ENCODE measurements at places on chromosomes 4 and X. TPM values are rescaled to one million over a fixed set of nuclear protein-coding genes. Genes with fewer than 3 reads are reported as not detected.

ANXA10 gene
- not detected for total RNA-seq

ZNF141 gene
- total RNA-seq = 22.9 TPM

APEX2 gene
- total RNA-seq = 8.0 TPM

PRDM8 gene
- 5.8 TPM for total RNA-seq

TCP11X2 gene
- not detected for total RNA-seq

ARSD gene
- total RNA-seq = 35.2 TPM

CLCN4 gene
- 2.6 TPM for total RNA-seq

GPC3 gene
- total RNA-seq = 61.8 TPM

MAGIX gene
- total RNA-seq = 3.0 TPM

HMGN5 gene
- 5.5 TPM for total RNA-seq

F11 gene
- not detected for total RNA-seq

RASSF6 gene
- not detected for total RNA-seq

SLC2A9 gene
- total RNA-seq = 15.8 TPM

MAP7D2 gene
- 0.44 TPM for total RNA-seq

CWH43 gene
- not detected for total RNA-seq

FGA gene
- total RNA-seq = not detected

SPIN4 gene
- 3.3 TPM for total RNA-seq

OTUD6A gene
- not detected for total RNA-seq

NUDT6 gene
- total RNA-seq = 6.0 TPM

FRMPD4 gene
- total RNA-seq = 0.19 TPM

SULT1B1 gene
- 3.3 TPM for total RNA-seq

ZAR1 gene
- total RNA-seq = not detected

ETDA gene
- total RNA-seq = not detected

GPR78 gene
- not detected for total RNA-seq

SPANXN3 gene
- not detected for total RNA-seq

POLR2B gene
- total RNA-seq = 77.7 TPM

LNX1 gene
- 66.5 TPM for total RNA-seq

FGFBP1 gene
- total RNA-seq = not detected

DDX53 gene
- total RNA-seq = not detected

FAM236A gene
- not detected for total RNA-seq

ARX gene
- not detected for total RNA-seq

RHOXF2B gene
- not detected for total RNA-seq

GAGE12H gene
- not detected for total RNA-seq

NLRP2B gene
- total RNA-seq = not detected

TKTL2 gene
- total RNA-seq = not detected

CT47B1 gene
- total RNA-seq = not detected

HTR2C gene
- not detected for total RNA-seq

ANXA5 gene
- total RNA-seq = 519 TPM

MAGEA9B gene
- not detected for total RNA-seq

DRD5 gene
- not detected for total RNA-seq

KCNE5 gene
- not detected for total RNA-seq

NEUROG2 gene
- total RNA-seq = not detected

GYPA gene
- not detected for total RNA-seq

CLIC2 gene
- 21.3 TPM for total RNA-seq

USP17L20 gene
- not detected for total RNA-seq

PPA2 gene
- total RNA-seq = 82.8 TPM

CLDN34 gene
- not detected for total RNA-seq

PAGE1 gene
- not detected for total RNA-seq

PDZD4 gene
- total RNA-seq = 1.3 TPM

FGFBP2 gene
- total RNA-seq = 23.8 TPM

RASL11B gene
- total RNA-seq = 2.4 TPM

TCP11X1 gene
- not detected for total RNA-seq

C4orf54 gene
- total RNA-seq = not detected

SYNPO2 gene
- total RNA-seq = 47.3 TPM

SSX1 gene
- not detected for total RNA-seq

DRP2 gene
- 0.22 TPM for total RNA-seq

GPM6B gene
- 9.5 TPM for total RNA-seq

INPP4B gene
- total RNA-seq = 14.3 TPM

MID1 gene
- 7.5 TPM for total RNA-seq

Data from subcutaneous adipose tissue (tissue), 4 donors.